ENCODE measurements at places on chromosomes 3 and 15.

DNA sequence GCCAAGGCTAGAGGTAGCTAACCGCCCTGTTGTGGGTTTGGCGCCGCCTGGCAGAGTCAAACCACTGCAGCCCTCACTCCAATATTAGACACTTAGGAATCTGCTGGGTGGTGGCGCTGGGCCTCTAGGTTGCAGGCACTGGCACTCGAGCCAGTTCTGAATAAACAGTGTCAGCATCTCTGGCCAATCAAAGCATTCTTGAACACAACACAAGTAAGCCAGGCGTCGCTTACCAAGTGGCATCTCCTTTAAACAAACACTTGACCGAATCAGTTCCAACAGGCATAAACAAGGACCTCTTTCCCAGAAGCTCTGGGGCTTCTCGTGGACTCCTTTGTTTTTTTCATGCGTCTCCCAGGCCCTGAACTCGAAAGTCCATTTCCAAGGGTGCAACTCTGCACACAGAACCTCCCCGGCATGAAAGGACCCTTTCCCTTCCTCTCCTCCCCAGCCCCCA, 82.3 kb downstream of the LRIG1 start:
- no peak for DNase-seq

DNA sequence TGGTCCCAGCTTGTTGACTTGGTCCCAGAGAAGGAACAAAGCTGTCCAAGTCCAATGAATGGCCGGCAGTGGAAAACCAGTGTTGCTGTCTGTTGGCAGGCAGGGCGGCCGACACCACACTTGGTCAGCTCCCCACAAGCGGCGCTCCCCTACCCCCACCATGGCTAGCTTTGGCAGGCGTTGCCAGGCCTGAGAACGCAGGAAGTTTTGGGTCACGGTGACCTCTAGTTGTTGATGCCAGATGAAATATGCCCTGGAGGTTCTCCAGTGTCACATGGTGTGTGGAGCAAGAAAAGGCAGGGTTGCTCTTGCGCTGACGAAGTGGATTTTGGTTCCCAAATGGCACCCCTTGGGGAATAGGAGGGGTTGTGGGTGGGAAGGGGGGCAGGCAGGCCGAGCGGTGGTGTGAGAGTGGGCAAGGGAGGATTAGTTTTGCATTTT, 72.7 kb upstream of the TPRG1 start:
- no peak for DNase-seq

DNA sequence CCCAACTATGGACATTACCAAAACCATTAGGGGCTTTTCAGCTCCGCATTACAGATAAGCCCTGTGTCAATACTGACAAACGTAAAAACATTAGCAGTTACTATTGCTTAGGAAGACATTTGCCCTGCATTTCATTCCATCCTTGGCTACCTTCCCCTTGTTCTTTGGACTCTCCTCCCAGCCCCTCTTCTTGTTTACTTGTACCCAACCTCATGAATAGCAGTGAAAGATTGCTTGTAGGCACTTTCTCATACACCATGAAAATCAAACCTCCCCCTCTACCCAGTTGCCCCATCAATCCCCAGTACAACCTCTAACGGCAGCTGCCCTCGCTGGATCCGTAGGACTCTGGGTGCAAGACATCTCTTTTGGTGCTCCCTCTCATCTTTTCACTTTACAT, 16.9 kb upstream of the FAM107A start:
- DNase-seq: no peak

GRCh38 chr3:150146991-150147761, 176.5 kb upstream of the PFN2 start:
- DNase-seq: no peak

DNA sequence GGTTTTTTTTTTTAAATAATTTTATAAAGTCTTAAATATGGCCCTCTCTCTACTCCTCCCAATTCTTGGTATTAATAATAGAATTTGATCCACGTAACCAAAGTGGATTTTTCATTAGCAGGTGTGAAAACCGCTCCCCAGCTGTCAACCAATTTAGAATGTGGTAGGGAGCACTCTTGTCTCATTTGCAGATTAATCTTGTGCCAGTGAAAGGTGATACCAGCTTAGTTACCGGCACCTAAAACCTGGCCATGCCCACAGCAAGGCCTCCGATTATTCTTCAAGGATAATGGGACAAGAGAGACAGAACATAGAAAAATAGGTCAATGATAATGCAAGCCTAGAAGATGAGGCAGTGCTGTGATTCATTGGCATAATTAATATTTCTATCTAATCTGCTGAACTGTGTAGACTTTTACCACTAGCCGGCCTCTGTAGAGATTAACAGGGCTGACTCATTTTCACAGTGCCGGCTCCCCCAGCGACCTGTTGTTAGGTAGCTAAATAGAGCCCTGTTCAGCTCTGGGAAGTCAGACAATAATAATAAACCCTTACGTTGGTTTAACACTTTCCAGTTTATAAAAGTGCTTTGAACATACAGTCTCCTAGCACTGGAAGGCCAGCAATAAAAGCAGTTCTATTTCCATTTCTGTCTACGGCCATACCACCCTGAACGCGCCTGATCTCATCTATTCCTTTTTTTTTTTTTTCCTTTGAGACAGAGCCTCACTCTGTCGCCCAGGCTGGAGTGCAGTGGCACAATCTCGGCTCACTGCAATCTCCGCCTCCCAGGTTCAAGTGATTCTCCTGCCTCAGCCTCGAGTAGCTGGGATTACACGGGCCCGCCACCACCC, 102.9 kb downstream of the SHQ1 start:
- no peak for DNase-seq

- no peak for DNase-seq
Measured at GRCh38 chr3:71542521-71543370, 40.8 kb downstream of the FOXP1 start.

- DNase-seq: no peak
Measured at GRCh38 chr3:66477856-66478255, 23.0 kb downstream of the LRIG1 start.

GRCh38 chr15:89747708-89748682, 3.1 kb downstream of the MESP1 start:
- no peak for DNase-seq

- no peak for DNase-seq
Measured at GRCh38 chr15:81056304-81056703, 55.6 kb downstream of the TLNRD1 start.

DNA sequence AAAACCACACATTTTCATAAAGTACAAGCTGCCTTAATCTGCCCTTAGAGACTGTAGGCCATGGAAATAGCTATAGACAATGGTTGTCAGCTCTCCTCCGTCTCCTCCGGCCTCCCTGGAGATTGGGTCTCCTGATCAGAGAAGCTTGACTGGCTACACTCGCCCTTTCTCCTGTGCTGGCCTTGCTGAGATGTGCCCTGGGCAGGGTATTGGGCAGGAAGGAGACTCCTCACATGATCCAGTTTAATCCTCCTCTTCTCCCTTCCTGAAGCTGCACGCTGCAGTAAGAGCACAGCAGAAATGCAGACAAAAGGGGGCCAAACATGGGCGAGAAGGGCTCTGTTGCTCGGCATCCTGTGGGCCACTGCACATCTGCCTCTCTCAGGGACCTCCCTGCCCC, at the start of gene SLC24A5:
TSS of gene SLC24A5 (plus strand) at position 246 of the 400 bp plus-strand sequence. CDS start at position 301, 55 bp downstream.
- DNase-seq: no peak

- DNase-seq: no peak
Measured at GRCh38 chr3:113614402-113614801, 82.0 kb downstream of the USF3 start.

DNA sequence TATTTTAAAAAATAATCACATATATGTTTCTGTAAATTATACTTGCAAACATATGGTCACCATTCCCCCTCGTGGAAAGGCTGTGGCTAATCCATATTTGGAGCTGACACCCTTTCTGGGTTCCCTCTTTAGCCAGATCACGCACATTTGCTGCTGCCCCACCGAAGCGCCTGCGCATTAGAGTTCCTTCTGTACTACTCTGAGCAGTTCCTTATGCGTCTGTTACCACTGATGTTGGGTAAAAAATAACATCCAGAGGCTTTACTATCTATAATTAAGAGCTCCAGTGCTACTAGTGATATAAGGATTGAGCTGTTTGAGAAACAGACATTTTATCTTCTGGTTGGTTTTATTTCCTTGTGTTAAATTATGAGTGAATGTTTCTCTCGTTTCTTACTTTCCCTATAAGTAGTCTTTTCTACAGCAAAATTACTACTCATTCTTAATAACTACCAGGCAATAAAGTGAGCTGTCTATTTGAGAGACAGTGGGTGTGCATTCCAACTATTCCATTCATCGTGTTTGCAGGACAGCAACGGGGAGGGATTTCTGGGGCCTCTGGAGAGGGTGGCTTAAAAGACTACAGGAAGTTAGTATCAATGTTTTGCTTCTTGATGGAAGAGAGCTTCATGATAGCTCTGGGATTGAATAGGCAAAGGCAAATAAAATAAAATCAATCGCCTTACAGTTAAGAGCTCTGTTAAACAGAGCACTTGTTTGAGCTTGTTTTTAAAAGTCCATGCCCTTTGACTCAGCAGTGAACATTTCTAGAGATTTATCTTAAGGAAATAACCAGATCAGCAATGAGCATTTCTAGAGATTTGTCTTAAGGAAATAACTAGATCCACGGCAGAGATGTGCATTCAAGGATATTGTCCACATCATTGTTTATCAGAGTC, 245.2 kb downstream of the CD47 start:
- DNase-seq: no peak

- DNase-seq: no peak
Measured at GRCh38 chr15:67080118-67080899, 14.9 kb downstream of the SMAD3 start.

DNA sequence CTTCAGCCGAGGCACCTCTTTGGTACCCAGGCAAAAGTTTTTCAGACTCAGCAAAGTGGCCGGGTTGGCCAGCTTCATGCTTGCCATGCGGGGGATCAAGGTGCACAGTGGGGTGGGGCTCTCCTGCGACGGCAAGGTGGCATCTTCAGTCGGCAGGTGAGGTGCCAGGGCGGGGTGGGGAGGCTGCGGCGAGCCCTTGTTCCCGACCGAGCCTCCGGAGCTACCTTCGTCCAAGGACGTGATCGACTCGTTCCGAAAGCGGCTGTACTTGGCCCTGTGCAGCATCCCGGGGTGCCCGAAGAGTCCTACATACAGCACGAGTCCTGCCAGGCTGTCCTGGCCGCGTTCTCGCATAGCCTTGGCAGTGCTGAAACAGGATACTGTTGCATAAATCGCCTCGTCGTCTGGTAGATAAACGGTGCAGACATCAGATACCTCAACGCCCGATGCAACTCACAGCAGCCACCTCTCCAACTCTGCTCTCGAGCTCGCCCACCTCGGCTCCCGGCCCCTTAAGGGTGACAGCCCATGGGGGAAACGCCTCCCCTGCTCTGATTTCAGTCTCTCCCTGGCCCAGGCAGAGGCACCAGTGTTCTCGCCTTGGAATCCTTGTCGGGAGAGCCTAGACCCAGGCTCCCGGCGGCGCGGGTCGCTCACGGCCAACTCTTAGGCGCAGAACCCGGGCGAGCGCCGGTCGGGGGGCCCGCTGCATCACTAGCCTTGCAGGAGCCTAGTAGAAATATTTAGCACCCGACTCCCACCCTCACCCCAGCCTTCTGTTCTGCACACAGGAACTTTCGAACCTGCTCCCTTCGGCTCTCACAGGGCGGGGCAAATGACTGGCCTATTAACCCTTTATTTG, 826 bp downstream of the SHC4 start:
- DNase-seq: no peak

GRCh38 chr15:95286352-95286880, 1044.1 kb upstream of the NR2F2 start:
- DNase-seq: no peak

- no peak for DNase-seq
Measured at GRCh38 chr3:105758451-105758850, 110.4 kb downstream of the CBLB start.

DNA sequence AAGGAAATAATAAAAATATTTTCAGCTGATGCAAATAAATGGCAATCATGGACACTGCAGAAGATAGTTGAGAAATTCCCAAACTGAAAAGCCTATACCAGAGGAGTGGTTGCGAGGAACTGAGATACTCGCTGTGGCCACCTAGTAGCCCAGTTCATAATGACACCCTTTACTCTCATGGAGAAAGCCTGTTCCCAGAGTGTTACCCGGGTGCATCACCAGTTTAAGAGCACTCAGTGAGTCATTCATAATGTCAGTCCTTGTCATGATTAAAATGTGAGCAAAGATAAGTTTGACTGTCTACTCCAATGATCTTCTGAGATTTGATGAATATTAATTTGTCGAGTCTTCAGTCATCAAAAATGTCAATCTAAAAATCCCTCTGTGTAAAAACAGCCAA, 138.4 kb upstream of the LRRC3B start:
- no peak for DNase-seq

GRCh38 chr15:56699743-56700142, 33.6 kb downstream of the ZNF280D start:
- DNase-seq: no peak

GRCh38 chr3:149736175-149736952, 15.9 kb downstream of the COMMD2 start:
- no peak for DNase-seq

DNA sequence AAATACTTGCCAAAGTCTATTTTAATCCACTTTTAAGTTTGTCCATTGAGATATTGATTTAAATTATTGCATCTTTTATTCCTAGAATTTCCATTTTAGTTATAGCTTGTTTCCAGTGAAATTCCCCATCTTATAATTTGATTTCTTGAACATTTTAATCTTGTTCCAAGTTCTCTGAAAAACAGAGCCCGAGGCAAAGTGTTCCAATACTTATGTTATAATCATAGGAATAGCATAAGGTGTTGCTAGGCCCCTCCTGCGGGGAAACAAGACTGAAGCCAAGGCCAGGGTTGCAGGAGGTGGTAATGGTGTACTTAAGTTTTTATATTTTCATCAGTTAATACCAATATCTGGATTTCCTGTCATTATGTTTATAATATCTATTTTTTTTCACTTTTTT, 226.6 kb downstream of the ADAMTSL3 start:
- DNase-seq: no peak

- DNase-seq: no peak
Measured at GRCh38 chr3:24986612-24987011, 441.5 kb upstream of the RARB start.

- DNase-seq: no peak
Measured at GRCh38 chr15:33200444-33200843, 5.9 kb upstream of the FMN1 start.

- no peak for DNase-seq
Measured at GRCh38 chr3:5799398-5799797, 611.9 kb downstream of the EDEM1 start.

- no peak for DNase-seq
Measured at GRCh38 chr3:144692488-144692887, 720.9 kb downstream of the DIPK2A start.

DNA sequence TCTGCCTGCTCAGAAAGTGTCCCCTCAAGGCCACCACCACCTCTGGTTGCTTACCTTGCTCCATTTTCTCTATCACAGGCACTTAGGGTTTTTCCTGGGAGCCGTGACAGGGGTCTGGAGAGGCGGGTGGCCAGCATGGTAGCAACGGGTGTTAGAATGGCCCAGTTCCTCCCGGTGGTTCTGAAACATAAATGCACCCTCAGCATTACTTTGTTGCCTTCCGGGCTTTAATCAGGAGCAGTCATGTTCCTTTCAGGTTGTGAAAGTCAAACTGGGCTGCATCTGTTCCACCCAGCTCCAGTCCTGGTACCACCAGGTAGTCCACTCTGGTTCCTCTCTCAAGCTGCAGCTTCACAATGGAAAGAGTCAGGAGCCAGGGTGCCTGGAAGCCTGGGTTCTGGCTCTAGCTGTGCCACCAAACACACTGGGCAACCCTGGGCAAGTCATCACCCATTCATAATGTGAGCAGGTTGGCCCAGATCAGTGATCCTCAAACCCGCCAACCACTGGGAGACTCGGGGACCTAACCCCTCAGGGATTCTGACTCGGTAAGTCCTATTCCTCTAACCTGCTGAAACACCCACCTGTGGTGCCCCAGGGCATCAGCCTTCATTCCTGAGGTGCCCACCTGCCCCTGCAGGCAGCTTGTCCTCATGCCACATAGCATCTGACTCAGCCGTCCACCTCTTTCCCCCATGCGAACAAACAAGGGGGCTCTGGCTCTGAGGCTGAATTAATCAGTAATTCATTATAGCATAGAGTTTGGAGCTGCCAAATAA, 9.3 kb downstream of the BDH1 start:
- DNase-seq: no peak
